ENCODE measurements at places on chromosomes 6 and 20.

- peak; percentile 60 for DNase-seq
These were observed 447 bp downstream of the MCM3 start for GRCh38 chr6:52284131-52284459.

DNA sequence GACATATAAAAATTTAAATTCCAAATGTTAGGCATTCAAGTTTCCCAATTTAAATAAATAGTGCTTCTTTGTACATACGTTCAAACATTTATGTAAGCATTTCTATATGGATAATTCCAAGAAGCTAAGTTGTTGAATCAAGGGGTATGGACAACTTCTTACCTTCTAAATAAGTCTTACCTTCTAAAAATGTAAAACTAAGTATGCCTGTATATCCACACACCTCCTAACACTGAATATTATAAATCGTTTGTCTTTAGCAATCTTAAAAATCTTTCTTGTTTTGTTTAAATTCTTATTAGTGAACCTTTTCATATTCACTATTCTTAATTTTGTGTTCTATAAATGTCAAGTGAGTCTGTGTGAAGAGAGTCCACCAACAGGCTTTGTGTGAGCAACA, 2.5 kb upstream of the ZSCAN16 start:
- DNase-seq, result no peak

- no peak for DNase-seq
These were observed 263.4 kb upstream of the CHD6 start for GRCh38 chr20:41881466-41882046.

GRCh38 chr20:57840504-57841296, 130.9 kb upstream of the PMEPA1 start:
- DNase-seq, result no peak

DNA sequence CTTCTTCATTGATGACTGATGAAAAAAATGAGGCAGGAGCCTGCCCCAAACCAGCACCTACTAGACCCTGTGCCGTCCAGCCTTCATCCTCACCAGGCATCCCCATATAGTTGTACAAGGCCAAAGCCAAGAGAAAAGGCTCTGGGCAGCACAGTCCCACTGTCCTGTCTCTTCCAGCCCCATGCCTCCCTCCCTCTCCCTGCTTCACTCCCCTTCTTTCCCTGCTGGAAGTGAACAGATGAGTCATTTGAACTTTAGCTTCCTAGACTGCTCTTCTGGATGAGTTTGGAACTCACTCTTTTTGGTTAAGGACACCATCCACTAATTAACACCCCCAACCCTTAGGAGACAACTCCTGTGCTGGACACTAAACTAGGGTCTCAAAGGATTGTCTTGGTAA, 235.2 kb downstream of the LRFN2 start:
- no peak for DNase-seq

DNA sequence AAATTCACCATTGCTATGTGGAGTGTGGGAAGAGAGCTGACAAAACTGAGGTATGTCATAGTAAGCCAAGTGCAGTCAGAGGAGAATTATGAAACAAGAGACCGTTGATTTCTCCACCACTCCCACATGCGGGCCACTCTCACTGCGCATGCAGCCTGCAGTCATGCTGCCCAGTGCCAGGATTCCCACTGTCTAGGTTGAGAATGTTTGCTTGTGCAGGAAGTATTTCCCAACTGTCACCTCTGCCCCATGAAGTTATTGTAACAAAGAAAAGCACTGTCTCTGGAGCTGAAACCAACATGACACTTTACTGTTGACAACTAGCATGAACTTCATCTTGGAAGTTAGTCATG, 18.7 kb upstream of the SFT2D1 start:
- DNase-seq, result no peak

GRCh38 chr6:116078945-116079344, 18.3 kb upstream of the FRK start:
- DNase-seq, result no peak

GRCh38 chr6:66861007-66861541, 1154.0 kb upstream of the EYS start:
- no peak for DNase-seq

- DNase-seq, result no peak
These were observed 315.1 kb downstream of the CDH4 start for GRCh38 chr20:61567204-61567603.

- no peak for DNase-seq
These were observed 55.5 kb upstream of the SGK1 start for GRCh38 chr6:134373282-134373922.

DNA sequence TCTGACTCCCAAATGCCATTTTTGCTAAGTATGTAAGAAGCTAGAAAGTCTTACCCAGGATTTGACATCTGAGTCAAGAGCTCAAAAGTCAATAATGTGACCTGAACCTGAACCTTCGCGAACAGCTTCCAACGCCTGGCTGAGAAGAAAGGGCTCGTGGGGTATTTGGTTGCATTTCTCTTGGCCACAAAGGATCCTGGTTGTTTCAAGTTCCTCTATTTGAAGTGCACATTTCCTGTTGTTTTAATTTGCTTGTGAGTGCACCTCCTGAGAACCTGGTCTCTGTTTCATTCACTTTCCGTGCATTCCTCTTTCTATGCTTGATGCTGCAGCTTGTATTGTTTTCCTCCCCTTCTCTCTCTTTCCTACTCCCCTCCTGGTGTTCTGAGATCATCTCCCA, 212.5 kb downstream of the FOXA2 start:
- peak; percentile 34 for DNase-seq

DNA sequence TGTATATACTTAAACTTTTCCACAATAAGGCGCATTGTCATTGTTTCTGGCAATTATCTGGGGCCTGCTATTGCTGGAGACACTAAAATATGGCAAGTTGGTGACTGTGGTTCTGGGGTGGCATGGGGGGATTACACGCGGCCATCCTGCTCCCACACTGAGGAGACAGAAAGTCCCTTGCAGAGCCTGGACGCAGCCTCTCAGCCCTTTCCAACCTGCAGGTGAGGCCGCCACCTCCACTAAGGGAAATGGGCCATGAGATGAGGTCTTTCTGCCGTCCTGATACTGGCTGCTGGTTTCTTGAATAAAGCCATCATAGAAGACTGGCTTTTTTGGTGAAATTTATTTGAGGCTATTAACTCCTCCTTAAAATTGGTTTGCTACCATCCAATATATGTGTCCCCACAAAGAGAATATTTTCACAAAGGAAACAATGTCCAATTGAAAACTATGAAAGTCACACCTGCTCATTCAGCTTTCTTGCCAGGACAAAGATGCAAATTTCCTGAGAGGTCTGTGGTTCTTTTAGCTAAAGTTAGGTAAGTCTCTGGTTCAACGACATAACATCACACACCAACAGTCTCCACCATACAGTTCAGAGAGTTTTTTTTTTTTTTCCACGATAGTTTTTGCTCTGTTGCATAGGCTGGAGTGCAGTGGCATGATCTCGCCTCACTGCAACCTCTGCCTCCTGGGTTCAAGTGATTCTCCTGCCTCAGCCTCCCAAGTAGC, 13.0 kb downstream of the TXNDC5 start:
- no peak for DNase-seq

- no peak for DNase-seq
These were observed 32.6 kb upstream of the STX16 start for GRCh38 chr20:58618351-58619076.

DNA sequence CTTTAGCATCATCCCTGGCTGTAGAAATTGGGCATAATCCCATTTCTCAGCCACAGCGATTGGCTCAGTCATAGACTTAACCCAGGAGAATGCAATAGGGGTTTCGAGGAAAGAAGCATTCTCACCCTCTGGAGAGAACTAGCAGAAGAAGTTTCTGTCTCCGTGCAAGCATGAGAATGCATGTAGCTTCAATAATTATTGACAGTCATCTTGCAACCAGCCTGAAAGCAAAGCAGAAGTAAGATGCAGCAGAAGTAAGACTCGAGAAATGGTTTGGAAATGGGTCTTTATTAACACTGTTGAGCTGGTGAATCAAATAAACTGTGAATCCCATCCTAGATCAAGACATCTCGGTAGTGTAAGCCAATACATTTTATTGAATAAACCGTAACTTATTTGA, 828.8 kb upstream of the GJE1 start:
- no peak for DNase-seq

GRCh38 chr6:28742668-28743270, 181.0 kb downstream of the TRIM27 start:
- DNase-seq, result no peak

DNA sequence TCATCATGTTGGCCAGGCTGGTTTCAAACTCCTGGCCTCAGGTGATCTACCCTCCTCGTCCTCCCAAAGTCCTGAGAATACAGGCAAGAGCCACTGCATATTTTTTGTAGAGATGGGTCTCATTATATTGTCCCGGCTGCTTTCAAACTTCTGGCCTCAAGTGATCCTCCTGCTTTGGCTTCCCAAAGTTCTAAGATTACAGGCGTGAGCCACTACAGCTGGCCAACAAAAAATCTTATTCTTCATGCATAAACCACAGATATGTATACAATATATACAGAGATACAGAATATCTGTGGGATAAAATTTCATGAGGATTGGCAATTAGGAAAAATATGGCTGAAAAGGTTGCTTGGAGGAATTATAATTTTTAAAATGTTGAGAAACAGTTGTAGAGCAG, 49.9 kb downstream of the SLC35A1 start:
- no peak for DNase-seq

DNA sequence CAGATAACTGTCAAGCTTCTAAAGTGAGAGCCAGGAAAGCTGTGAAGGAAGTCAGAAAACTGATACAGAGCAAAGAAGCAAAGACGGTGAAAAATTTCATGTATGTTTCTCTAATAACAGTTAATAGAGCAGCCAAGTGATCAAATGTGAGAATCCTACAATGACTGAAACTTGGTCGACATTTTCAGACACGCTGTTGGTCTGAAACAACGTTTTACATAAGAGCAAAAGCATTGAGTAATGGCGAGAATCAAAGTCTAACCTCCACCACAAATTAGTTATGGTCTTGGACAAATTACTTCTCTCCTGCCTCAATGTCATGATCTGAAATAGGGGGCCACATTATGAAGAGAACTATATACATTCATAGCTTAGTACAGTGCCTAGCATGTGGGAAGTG, 3.3 kb downstream of the MKKS start:
- DNase-seq, result no peak

DNA sequence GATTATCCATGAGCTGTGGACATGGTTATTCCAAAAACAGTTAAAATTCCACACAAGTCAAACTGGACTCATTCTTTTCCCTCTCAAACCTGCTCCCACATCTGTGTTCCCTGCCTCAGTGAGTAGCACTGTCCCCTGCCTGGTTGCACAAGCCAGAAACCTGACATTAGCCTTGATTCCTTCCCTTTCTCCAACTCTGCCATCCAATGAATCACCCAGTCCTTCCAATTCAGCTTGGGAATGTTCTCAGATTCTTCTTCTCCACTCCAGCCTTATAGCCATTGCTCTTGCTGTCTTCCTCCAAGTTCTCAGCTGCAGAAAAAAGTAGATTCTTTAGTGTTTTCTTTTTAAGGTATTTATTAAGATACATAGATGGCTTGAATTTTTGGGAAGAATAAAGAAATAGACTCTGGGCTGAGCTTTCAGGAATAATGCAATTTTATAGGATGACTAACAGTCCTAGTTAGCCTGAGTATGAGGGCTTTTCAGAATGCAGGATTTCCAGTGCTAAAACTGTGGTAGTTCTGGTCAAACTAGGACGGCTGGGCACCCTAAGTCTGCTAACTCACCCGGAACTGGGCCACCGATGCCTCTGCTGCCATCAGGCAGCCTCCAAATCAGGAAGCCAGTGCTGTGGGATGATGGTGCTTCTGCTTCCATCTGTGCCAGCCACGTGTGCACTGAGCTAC, 18.2 kb upstream of the SASH1 start:
- DNase-seq, result no peak

GRCh38 chr6:6328451-6328850, 8.0 kb upstream of the F13A1 start:
- DNase-seq, result peak; percentile 1

DNA sequence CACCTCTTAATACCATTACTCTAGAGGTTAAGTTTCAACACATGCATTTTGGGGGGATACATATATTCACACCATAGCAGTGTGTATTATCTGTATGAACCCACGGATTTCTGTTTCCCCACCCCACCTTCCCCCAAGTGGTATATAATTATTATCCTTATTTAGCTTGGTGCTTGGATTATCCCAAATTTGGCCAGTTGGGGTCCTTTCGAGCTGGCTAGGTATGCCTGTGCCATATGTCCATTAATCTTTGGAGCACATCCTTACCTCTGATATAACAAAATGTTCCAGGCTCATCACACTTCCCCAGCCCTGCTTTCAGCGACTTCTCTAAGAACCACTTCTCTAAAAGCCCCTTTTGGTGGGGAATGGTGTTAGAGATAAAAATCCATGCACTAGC, 118.7 kb upstream of the MLIP start:
- no peak for DNase-seq

DNA sequence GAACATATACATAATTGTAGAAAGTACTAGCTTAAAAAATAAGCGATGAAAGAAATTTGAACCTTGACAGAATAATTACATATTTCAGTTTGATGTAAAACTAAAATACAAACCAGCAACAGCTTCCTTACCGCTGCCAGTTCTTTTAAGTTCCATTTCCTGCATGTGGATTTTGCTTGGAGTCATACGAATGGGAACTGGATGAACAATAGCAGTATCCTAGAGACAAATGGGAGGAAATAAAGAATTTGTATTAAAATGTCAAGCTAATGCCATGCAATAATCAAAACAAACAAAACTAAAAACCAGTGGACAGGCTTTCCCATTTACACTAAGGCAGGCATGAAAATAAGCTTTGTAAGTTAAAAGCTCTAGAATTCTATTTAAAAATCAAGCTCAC, 67.1 kb downstream of the REPS1 start:
- no peak for DNase-seq

GRCh38 chr6:107079429-107079828, 35.9 kb downstream of the BEND3 start:
- DNase-seq, result no peak

DNA sequence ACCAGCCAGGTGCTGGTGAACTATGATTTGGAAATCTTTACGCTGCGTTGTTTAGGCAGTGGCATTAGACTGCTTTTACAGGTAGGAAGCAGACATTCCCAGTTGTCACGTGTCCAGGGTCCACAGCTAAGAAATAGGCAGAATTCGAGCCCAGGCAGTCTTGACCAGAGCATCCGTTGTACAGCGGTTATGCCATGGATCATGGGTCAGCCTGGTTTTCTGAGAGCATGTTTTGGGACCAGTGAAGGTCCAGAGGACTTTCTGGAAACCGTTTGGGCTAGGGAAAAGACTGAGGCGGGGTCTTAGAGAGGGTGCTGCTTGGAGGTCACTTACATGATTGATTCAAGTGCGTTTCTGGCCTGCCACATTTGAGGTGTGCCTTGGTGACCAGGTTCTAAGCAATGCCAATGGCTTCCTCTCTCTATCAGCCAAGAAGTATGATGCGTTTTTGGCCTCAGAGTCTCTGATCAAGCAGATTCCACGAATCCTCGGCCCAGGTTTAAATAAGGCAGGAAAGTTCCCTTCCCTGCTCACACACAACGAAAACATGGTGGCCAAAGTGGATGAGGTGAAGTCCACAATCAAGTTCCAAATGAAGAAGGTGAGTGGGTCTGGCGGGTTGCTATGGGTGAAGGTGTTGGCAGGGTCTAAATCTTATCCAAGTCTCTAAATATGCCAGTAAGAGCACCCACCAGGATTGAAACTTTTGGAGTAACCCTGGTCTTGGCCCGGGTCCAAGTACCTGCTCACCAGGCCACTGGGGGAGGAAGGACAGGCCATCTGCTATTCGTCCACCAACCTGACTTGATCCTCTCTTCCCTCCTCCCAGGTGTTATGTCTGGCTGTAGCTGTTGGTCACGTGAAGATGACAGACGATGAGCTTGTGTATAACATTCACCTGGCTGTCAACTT, 1.8 kb downstream of the RPL10A start:
- DNase-seq, result no peak

GRCh38 chr6:159168536-159169192, 536 bp upstream of the FNDC1 start:
- DNase-seq, result no peak
